Caco-2 (cell line): ENCODE measurements at places on chromosomes 13 and 19. TPM values are rescaled to one million over a fixed set of nuclear protein-coding genes. Genes with fewer than 3 reads are reported as not detected.

The KLK15 gene
- total RNA-seq, result not detected in 2 replicates

The NKPD1 gene
- total RNA-seq, result 2.4 and 2.9 TPM in 2 replicates

DNA sequence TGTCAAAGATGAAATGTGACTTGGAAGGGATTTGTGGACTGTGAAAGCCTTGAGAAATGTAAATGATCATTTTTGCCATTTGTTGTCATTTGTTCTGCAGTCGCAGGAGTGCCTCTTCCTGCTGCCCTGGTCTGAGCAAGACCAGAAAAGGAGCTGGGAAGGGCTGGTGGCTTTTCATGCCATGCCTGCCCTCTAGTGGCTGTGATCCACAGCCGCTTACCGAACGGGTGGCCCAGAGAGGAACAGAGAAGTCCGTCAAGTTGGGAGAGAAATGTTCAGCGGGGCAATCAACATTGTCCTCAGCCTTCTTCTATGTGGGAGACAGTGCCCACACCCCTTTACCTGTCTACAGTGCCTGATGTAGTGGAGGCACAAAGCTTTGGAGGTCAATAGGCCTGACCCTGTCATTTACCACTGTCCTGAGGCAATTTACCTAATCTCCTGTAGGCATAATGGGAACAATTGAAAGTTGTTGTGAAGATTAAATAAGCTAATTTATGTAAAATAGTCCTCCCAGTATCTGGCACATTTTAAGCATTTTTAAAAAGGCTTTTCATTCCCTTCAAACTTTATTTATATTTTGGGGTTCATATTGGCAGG, 224.5 kb downstream of the B3GLCT start:
- no peaks in the 10 kb centered on the region for H3K36me3 ChIP-seq
- peak; percentile 82 for DNase-seq
- H3K4me3 ChIP-seq, result no peak overlapping the region
- H3K27me3 ChIP-seq, result no peaks in the 10 kb centered on the region
- H3K27ac ChIP-seq, result no peak overlapping the region

- H3K27me3 ChIP-seq, result no peaks in the 10 kb centered on the region
- no peaks in the 10 kb centered on the region for H3K36me3 ChIP-seq
- no peak for DNase-seq
- no peak overlapping the region for H3K27ac ChIP-seq
Observed at GRCh38 chr13:69008499-69008898, 1099.1 kb upstream of the ATXN8OS start.

GRCh38 chr13:31431722-31432137, 232.0 kb downstream of the B3GLCT start:
- H3K27ac ChIP-seq, result no peak overlapping the region
- no peak overlapping the region for H3K4me3 ChIP-seq
